ENCODE measurements at places on chromosomes 4 and X.

DNA sequence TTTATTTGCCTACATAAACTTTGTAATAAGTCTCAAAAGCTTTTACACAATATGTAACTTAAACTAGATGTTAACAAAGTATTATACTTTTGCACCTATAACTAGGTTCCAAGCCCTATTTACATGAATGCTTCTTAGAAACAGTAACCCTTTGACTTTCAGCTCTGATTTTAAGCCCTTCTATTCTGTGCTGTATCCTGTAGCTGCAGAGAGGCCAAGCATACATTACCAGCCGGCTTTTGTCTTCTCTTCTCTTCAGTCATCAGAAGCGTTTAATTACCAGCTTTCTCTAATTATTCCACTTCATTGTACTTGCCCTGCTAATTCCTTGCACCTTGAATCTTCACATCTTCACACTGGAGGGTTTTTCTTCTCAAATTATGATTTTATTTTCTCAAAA lies 403.1 kb downstream of the PDGFC start:
- DNase-seq: peak; percentile 42

DNA sequence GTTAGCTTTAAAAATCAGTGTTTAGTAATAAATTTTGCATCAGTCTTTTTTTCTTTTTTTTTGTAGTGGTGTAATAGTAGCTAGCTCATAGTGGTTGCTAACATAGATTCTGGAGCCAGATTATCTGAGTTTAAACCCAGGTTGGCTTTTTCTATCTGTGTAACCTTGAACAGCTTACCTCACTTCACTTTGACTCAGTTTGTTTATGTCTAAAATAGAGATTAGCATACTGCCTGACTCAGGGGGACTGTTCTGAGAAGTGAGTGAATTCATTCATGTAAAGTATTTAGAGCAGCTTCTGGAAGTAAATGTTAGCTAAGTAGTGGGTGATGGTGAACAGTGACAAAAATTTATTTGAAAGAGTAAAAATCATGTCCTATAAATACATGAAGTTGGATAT lies 32.9 kb downstream of the CPEB2 start:
- no peak for DNase-seq

GRCh38 chr4:115515772-115516171 lies 402.4 kb upstream of the NDST4 start:
- DNase-seq: no peak

DNA sequence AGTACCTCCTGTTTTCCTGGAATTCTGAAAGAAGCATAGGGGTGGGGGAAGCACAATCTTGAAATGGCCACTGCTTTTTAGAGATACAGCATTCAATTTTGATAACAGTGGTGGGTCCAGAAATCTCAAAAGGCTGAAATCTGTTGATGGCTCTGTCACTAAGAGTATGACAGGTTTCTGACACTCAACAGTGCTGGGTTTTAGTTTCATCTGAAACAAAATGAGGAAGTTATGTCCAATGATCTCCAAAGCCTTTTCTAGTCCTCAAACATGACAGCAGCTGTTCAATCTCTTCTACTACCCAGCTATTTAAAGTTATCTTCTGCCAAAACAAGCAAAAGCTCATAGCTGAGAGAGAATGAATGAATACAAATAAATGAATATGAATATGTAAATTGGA lies 110.5 kb downstream of the IL1RAPL1 start:
- DNase-seq: no peak

DNA sequence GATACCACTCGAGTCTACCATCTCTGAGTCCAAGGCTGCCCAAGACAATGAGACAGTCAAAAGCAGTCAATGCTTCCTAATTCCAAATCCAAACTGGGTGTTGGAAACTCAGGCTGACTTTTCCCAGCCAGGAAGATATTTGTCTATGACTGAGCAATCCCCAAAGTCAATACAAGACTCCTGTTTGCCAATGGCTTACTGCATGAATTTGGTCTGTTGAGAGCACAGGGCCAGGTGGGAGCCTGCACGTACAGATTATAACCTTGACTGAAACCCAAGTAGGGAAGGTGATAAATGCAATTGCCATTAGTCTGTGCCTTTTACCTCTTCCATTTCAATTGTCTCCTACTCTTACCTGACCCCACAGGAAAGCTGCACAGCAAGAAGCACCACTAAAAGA lies 72.6 kb upstream of the PPARGC1A start:
- DNase-seq: no peak

GRCh38 chrX:19862634-19863211 lies 24.7 kb downstream of the SH3KBP1 start:
- DNase-seq: no peak

- no peak for DNase-seq
Observed at GRCh38 chr4:119227690-119228089, 15.2 kb downstream of the USP53 start.

GRCh38 chrX:72498782-72499181 lies 73.9 kb downstream of the HDAC8 start:
- no peak for DNase-seq

DNA sequence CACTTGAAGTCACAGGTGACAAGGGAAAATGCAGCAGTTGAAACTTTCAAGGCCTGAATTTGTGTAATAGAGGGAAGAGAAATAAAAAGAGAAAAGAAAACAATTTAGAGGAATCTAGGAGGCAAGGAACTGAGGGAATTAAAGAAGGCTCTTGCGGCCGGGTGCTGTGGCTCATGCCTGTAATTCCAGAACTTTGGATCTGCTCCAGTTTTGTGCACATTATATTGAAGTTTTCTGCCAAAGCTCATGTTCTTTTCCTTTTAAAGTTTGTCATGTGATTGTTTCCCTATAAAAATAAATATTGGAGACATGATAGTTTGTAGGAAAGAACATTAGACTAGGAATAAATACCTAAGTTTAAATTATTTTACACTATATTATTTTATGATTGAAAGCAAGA lies 433.9 kb upstream of the CPEB2 start:
- DNase-seq: no peak

DNA sequence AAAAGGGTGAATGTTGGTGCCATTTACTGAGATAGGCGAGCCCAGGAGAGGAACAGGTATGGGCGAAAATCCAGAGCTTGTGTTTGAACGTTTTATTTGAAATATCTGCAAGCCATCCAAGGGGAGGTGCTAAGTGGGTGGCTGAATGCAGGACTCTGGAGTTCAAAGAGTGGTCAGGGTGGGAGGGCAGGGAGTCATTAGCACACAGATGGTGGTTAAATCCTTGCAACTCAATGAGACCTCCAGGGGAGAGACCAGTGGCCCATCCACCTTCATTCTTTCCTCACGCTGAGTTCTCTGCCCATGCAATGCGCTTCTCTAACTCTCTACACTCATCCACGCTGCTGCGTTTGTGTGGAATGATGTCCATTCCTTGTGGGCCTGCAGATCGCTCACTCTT lies 101.1 kb downstream of the VCX3B start:
- no peak for DNase-seq

- DNase-seq: no peak
Observed at GRCh38 chrX:115988825-115989224, 181.7 kb upstream of the AGTR2 start.
